ENCODE measurements at places on chromosomes 12 and 14. TPM values are rescaled to one million over a fixed set of nuclear protein-coding genes. Genes with fewer than 3 reads are reported as not detected.

DNA sequence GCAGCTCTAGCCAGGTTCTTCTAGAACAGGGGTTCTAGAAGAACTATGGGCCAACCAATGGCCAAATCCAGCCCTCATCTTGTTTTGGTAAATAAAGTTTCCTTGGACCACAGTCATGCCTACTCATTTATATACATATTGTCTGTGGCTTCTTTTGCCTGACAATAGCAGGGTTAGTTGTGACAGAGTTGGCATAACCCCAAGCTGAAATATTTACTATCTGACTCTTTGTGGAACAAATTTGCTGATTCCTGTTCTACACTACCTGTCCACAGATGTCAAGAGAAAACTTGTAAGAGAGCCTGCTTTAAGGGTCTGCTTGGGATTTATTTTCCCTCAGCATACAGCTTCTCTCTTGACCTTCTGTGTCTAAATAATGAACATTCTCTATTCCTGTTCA lies 289.0 kb downstream of the KSR2 start:
- no peak for DNase-seq

- DNase-seq = peak; percentile 52
Observed at GRCh38 chr14:75088566-75089373, 19.3 kb downstream of the ZC2HC1C start.

The RPL36AL gene
- total RNA-seq = 307 TPM

DNA sequence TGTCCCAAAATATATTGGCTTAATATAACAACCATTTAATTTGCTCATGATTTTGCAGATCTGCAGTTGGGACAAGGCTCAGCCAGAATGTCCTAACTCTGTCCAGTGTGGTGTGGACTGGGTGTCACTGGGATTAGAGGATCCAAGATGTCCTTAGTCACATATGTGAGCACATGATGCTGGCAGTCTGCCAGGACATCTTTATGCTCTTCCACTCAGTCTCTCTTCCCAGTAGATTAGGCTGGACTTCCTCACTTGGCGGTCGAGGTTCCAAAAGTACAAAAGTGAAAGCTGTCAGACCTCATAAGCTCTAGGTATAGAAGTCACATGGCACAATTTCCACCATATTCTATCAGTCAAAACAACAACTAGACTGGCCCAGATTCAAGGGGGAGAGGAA lies 167.9 kb upstream of the NTF3 start:
- DNase-seq = no peak

GRCh38 chr12:108442067-108442466 lies 73.0 kb upstream of the FICD start:
- no peak for DNase-seq

- no peak for DNase-seq
Observed at GRCh38 chr14:68214431-68214830, 394.9 kb downstream of the RAD51B start.

The ASIC1 gene
- total RNA-seq = 1.3 TPM

DNA sequence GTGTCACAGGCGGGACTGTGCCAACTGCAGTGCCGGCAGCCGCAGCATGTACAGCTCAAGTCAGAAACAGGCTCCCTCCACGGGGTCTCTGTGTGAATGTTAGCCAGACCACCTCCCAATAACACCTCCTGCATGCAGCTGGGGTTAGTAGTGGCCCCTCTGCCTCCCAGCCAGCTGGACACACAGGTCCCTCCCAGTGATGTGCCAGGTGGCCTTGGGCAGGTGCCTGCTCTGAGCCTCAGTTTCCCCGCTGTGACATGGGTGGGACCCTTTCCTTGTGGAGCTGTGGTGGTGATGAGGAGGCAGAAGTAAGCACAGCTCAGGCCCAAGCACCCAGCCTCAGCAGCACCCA lies 139.9 kb downstream of the ADGRD1 start:
- DNase-seq = no peak

The FOXM1 gene
- total RNA-seq = 12.3 TPM

- no peak for DNase-seq
Observed at GRCh38 chr12:46477541-46477940, 105.0 kb upstream of the SLC38A2 start.

The SP1 gene
- total RNA-seq = 37.4 TPM

GRCh38 chr14:67285876-67286452 lies 44.7 kb downstream of the PALS1 start:
- DNase-seq = no peak

GRCh38 chr12:31773867-31774266 lies 45.0 kb upstream of the AMN1 start:
- DNase-seq = no peak

- no peak for DNase-seq
Observed at GRCh38 chr14:96224480-96225096, 19.9 kb downstream of the BDKRB2 start.

DNA sequence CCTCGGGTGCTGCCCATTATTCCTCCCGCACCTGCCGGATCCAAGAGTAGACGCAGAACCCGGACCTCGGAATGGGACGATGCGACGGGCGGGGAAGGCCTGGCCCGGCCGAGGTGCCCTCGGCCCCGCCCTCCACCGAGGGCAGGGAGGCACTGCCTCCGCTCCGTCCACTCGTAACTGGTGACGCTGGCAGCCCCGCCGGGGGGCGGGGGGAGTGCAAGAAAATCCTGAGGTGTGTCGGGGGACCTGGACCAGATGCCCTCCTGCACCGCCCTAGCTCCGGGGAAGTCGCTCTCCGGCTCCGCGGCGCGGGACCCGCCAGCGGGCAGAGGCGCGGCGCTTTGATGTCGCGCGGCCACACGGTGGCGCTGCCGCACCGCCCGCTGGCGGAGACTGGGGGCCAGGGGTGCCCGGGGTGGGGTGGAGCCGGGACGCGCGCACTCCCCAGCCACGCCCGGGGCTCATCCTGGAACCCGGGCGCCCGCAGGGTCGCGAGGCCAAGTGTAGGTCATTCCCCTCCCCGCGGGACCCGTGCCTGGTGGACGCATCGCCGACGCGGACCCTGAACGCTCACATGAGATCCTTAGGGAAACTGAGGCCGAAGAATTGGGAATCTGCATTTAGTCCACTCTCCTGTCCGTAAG lies 202.8 kb downstream of the TTC8 start:
- peak; percentile 48 for DNase-seq
